Stimulated activated effector memory CD8-positive, alpha-beta T cell treated with anti-CD3 and anti-CD28 coated beads, Interleukin-12 subunit alpha, Interleukin-12 subunit beta, amount 100 ng/mL, for 72 hours (primary cell): ENCODE measurements at places on chromosomes 13 and 19.

DNA sequence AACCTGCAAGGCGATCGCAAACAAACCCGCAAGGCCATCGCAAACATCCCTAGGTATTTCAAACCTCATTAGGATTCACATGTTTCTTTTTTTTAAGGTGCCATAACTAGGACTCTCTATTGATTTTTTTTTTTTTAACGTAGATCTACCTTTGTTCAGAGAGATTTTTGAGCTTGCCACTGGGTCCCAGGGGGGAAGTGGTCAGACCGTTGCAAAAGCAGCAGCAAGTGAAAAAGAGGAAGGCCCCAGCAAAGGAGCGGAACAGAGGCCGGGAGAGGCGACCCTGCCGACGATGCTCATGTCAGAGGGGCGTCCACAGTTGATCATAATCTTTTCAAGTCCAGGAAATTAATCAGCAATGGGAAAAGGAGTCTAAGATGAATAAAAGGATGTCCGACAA lies 32.7 kb upstream of the FLT1 start:
- DNase-seq, result no peak

DNA sequence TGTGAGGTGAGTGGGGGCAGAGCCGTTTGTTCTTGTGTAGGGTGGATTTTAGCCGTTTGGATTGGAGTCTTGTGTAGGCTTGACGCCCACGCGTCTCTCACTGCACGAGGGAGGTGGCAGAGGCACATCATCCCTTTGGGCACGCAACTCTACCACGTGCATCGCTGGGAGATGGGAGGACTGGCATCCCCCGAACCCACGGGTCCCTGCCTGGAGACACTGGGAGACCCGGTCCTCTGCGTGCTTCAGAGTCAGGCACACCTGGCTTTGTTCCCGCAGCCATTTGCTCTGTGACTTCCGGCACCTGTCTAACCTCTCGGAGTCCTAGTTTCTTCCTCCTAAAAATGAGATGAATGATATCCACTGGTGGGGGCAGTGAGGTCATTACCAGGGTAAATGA lies 6.4 kb downstream of the ARHGEF7 start:
- no peak for DNase-seq

GRCh38 chr19:48650974-48651682 lies 5.1 kb upstream of the CA11 start:
- DNase-seq, result no peak

GRCh38 chr13:98055623-98056022 lies 87.3 kb upstream of the FARP1 start:
- no peak for DNase-seq

DNA sequence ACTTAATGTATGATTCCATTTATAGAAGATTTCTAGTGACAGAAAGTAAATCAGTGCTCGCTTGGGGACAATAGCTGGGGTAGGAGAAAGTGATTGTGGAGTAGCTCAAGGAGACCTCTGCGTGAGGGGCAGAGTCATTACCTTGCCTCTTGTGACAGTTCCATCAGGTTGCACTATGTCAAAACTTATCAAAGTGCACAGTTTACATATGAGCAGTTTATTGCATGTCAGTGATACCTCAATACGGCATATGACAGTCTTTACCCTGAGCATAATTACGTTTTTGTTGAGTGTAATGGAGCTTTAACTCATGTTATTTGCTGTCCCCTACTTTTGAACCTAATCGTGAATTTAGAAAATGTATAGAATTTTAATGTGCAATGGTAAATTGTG lies 15.0 kb downstream of the ARHGEF7 start:
- DNase-seq, result no peak
